ENCODE measurements at places on chromosomes 4 and X.

GRCh38 chrX:123961268-123962005 is at the start of gene STAG2:
STAG2 (plus strand) TSS chrX:123961706; CDS start chrX:124022628, 60,922 bp downstream.
- DNase-seq = peak; percentile 69

- DNase-seq = peak; percentile 58
Observed at GRCh38 chr4:18664171-18664570, 642.6 kb upstream of the LCORL start.

DNA sequence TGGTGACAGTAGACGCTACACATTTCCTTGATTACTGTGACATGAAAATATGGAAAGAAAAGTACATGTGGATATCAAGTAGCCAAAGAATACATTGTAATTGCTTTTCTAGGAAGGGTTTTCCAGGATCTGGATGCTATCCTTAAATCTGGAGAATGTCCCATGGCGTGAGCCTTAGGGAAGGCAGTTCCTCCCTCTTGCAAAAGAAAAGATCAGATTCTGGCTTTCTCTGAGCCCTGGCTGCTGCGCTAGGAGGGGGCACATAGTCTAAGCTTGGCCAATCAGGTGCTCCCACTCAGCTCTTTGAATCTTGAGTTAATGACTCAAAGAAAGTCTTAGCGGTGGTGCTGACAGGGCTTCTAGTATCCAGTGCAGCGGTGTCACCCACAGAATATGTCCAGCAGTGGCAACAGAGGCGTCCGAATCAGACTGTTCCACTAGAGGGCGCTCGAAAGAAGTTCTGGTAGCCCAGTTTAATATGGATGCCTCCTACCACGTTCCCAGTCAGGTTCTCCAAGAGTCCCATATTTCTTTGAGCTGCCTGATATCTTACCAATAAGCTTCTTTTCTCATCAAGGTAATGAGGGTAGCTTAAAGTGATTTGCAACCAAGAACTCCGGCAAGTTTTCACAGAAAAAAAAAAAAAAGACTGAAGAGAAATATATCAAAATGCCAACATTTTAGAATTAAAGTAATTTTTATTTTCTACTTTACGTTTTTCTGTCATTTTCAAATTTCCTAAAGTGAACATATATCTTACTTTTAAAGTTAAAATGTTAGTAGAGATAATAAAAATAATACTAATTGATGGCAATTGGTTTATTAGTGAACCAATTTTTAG is 213.4 kb upstream of the S100G start:
- peak; percentile 37 for DNase-seq

GRCh38 chr4:93658443-93658842 is 170.1 kb upstream of the ATOH1 start:
- no peak for DNase-seq

GRCh38 chr4:152585023-152585441 is 49.1 kb upstream of the FBXW7 start:
- no peak for DNase-seq

GRCh38 chr4:111773858-111774257 is 371.4 kb upstream of the FAM241A start:
- DNase-seq = no peak

DNA sequence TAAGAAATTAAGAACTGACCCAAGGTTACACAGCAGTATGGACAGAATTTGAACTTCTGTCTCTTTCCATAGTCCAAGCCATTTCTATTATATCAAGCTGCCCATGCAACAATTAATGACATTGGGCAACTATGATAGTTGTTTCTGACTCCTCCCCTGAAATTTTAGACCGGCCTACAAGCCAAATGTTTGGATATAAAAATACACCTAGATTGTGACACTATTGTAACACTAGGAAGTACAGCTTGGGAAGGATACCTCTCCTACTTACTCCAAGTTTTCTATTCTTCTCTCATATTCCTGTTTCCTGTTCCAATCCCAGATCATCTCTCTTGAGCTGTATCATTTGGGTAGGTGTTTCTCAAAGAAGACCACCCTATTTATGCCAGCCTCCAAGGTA is 43.5 kb downstream of the RCHY1 start:
- no peak for DNase-seq

GRCh38 chrX:2385224-2385623 is 115.6 kb downstream of the DHRSX start:
- DNase-seq = no peak

DNA sequence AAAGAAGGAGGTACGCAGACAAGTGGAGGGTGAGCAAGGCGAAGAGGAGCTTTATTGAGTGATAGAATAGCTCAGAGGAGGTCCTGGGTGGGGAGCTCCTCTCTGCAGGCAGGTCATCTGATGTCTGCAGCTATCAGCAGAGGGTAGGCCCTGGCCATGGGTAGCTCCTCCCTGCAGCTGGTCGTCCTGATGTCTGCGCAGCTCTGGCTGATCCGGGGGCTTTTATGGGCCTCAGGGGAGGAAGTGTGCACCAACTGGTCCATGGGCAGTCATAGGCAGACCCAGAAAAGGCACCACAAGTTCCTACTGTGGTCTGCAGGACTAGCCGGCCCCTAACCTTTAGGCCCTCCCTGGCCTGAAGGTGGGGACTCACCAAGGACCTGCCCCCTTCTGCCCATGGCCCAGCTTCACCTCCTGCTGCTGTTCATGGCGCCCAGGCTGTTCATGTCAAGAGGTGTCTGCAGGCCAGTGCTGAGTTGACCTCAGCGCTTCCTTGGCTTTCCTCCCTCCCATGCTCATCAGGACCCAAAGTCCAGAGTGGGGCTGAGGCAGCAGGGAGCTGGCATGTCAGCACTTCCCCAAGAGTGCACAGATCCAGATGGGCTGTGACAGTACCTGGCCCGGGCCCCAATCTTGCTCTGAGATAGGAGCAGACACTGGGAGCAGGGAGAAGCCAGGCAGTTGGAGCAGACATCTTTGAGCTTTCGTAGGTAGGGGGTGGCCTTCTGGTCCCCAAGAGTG is 46.1 kb downstream of the ARAP2 start:
- no peak for DNase-seq

GRCh38 chr4:38209654-38210053 is 249.5 kb downstream of the PTTG2 start:
- DNase-seq = no peak

DNA sequence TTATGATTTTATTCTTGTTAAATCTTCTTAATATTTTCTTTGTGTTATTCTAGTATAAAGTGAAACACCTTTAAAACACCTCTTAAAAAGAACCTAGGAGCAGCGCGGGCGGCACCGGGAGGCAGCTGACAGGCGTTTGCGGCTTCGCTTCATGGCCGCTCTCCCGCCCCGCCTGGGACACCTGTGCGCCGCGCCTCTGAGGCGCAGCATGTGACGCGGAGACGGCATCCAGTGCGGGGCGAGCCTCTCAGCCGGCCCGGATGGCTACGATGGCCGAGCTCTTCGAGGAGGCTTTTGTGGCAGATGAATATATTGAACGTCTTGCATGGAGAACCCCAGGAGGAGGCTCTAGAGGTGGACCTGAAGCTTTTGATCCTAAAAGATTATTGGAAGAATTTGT is 1592.7 kb downstream of the TECRL start:
- no peak for DNase-seq

GRCh38 chr4:114062499-114062898 is 83.1 kb upstream of the ARSJ start:
- DNase-seq = no peak

DNA sequence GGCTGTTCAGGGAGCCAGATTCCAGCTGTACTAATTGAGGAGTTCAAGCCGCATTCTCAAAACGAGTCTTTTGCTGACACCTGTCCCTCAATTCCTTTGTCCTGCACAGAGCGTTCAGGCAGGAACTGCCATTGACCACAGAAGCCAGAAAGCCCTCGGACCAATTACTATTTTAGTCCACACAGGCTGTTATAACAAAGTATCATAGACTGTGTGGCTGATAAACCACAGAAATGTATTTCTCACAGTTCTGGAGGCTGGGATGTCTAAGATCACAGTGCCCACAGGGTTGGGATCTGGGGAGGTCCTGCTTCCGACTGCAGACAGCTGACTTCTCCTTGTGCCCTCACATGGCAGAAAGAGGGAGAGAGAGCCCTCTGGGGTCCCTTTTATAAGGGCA is 119.8 kb upstream of the ATP6AP2 start:
- no peak for DNase-seq

DNA sequence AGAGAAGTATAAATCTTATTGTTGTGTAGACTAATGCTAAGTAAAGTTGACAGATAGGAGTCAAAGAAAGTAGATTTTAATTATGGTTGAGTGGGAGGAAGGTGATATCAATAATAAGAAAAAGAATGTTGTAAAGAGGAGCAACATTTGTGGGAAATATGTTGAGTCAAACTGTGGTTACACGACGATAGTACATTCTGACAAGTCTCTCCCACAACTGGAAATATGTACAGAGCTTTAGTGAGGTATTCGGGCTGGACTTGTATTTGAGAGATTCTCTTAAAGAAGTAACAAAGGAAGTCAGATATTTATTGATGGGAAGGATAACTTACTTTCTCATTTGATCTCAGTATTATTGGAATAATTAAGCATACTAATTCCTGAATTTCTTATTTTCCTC is 525.3 kb upstream of the MAGEB2 start:
- no peak for DNase-seq

All from hippocampal formation (tissue), 2 donors.